ENCODE measurements at places on chromosomes 2 and 18.

DNA sequence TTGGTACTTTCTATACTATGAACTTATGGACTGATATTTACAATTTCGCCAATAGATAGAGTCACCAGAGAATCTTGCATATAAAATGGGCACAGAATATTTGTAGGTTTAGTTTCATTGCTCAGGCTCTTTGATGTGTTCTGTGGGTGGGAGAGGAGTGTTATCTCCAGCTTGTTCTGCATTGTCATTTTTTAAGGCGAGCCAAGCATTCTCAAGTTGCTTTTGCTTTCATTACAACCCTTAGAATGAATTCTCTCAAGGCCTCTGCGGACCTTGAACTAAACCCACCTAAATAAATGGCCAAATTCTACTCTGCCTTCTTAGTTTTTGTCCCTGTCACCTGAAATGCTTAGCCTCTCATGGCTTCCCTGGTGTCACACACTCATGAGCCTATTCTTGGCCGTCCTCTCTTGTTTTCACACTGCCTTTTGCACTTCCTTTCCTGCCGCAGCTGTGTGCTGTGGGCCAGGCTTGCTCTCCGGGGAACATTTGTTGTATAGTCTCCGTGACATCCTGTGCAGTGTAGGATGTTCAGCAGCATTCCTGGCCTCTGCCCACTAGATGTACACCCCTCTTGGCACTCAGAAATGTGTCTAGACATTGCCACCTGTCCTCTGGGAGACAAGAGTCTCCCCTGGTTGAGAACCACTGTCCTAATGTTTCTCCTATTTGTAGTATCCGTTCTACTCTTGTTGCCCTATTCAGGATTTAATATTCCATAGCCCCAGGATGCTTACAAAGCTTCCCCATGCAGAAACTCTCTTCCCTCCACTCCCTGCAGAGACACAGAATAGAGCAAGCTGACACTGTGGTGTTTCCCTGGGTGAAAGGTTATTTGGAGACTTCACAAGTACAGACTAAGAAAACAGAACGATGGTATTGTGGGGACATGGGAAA, 255.6 kb downstream of the PTPRM start:
- no peak for DNase-seq

- DNase-seq: no peak
Measured at GRCh38 chr2:43132683-43133301, 93.6 kb downstream of the ZFP36L2 start.

DNA sequence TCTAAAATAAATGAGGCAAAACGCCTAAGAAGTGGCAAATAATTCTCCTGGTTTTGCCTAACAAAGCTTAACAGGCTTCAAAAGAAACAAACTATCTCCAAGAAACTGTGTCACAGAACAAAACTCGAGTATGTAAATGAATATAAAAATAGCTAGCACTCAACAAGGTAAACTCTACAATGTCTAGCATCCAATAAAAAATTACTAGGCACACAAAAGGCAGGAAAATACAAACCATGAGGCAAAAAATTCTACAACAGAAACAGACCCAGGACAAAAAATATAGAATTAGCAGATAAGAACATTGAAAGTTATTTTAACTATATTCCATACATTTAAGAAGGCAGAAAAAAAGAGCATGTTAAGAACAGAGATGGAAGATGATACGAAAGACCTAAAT, 16.8 kb downstream of the PPP4R1 start:
- no peak for DNase-seq

- no peak for DNase-seq
Measured at GRCh38 chr2:3253913-3254441, 123.6 kb downstream of the EIPR1 start.
